Ammon's horn (tissue), 1 donor: ENCODE measurements at places on chromosomes 2 and 18.

GRCh38 chr2:70005752-70006446, 44.5 kb upstream of the ASPRV1 start:
- no peak for DNase-seq

- no peak for DNase-seq
Observed at GRCh38 chr18:7479756-7480155, 87.4 kb upstream of the PTPRM start.

DNA sequence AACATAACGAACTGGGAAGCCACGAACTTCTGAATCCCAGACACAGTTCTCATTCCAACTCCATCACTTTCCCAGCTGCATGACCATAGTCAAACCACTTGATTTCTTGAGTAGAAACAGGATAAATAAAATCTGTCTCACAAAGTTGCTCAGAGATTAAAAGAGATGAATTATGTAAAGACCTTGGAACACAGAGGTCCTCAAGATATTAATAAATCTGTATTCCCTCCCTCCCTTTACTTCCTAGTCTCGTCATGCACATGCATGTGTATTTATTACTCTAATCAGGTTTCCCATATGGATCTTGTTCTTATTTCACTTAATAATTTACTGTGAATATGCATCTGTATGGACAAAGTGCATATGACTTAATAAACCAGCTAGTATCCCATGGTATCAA, 21.1 kb upstream of the CSRNP3 start:
- no peak for DNase-seq

DNA sequence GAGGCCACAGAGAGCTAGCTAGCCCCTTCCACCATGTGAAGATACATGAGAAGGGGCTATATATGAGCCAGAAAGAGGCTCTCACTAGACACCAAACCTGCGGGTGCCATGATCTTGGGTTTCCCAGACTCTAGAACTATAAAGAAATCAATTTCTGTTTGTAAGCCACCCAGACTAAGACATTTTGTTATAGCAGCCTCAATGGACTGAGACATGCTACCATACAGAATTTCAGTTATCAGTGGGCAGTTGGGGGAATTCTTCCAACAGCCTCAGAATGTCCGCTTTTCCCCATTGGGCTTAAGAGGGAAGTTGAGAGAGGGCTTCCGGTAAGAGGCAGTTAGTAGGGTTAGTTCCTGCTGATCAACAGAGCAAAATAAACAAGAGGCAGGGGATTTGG, 39.2 kb downstream of the TNP1 start:
- no peak for DNase-seq

DNA sequence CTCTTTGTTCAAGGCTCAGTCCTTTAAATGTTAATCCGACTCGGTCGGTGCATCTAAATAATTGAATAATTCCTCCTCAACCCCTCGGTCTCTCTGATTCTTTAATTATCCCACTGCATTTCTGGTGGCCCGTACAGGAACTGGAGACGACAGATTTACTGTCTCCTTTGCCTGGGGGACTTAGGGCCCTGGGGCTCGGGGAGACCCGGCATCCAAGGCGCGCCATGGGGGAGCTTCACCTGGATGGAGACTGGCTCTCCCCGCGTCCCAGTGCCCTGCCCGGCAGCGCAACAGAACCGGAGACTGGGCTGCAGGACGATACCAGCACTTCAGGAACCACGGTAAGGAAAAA, 47.7 kb upstream of the SELENOI start:
- DNase-seq = no peak

- peak; percentile 9 for DNase-seq
Observed at GRCh38 chr18:59464486-59464885, 105.4 kb upstream of the LMAN1 start.

GRCh38 chr2:68698567-68699377, 35.8 kb upstream of the ARHGAP25 start:
- no peak for DNase-seq

DNA sequence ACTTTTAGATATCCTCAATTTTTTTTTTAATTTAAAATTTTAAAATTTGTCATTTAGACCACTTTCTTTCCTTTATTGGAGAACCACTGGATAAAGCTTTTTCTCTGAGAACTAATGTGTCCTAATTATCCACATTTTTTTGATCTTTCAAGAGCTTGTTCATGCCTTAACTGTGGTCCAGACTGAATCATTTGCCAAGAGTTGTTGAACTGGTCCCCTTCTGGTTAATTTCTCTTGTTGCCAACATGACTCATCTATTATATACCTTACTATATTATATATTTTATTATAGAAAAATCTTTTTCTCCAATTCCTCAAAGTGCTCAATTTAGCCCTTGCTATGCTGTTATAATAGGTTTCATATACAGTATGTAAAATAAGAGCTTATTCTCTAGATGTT, 53.1 kb upstream of the TMEM87B start:
- no peak for DNase-seq

DNA sequence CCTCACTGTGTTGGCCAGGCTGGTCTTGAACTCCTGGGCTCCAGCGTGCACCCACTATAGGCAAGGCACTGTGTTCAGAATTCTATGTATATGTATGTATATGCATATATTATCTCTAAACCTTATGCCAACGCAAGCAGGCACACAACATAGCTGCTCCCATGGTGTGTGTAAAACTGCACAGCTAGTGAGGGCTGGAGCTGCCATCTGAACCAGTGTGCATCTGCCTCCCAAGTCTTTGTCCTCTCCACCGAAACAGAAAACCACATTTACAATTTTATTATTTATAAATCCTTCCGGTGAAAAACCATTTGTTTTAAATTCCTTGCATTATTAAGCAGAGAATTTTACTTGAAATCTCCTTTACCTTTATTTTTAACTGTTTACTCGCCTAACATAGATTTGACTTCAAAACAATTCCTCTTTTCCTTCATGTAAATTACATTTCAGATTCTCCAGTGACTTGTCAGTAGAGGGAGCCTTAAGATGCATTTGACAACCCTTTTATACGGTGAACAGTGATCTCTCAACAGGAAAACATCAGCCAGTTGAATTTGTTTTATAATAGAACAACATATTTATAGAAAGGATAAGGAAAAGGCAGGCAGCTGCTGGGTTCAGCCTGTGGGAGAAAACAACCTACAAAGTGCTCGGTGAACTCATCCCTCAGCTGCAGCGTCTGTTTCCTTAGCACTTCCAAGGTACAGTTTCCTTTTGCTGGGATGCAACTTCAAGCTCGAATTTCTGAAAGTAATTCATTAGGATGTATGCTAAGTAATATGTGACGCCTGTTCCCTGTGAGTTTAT, 101.2 kb downstream of the MYT1L start:
- DNase-seq = peak; percentile 64

GRCh38 chr2:165601065-165601830, 131.8 kb downstream of the CSRNP3 start:
- no peak for DNase-seq

DNA sequence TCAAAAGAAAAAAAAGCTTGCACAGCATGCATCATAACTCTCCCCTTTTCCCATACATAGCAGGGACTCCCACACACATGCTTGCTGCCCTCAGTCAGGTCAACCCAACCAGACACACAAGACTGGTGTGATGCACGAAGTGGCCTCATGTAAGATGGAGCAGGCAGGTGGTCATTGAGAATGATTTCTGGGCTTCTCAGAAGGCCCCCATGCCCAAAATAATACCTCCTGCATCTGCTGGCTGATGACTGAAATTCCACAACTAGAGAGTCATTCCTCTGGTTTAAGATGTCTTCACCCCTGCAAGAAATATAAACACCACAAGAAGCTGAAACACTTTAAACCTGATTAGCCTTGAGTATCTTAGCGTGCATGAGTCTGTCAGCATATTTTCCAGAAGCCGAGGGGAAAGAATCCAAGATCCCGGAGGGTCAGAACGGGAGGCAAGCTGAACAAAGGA, 131.1 kb downstream of the AFF3 start:
- no peak for DNase-seq

DNA sequence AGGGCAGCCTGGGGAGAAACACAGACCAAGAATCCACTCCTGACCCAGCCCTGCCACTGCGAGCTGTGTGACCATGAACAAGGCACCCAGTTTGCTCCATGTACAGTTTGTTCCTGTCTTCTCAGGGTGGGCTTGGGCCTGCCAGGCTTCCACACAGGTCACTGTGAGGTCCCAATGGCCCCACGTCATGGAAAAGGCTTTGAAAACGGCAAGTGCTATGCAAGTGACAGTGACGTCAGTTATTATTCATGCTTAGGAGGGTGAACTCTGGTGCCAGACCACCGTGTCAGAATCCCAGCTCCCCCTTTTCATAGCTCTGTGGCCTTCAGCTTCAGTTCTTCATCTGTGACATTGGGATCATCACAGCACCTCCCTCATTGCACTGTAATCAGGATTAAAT, 87.1 kb downstream of the TNS1 start:
- DNase-seq = no peak

DNA sequence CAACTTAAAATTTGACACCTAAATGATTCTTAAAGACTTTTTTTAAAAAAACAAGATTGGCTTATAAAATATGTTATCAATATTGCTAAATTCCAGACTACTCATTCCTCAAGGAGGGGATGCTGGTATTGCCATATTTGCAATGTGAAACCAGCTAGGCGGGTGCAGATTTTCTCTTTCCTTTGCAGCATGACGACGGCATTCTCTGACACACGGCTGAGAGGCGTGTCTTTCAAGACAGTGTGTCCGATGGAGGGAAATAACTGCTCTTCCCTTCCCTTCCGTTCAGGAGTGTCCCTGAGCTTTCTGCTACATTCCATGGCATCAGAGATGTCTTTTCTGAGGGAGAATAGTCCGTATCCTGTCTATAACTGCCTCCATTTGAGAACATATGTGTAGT, 38.2 kb upstream of the CNGA3 start:
- no peak for DNase-seq

GRCh38 chr2:239949075-239949474, 76.1 kb downstream of the NDUFA10 start:
- no peak for DNase-seq

GRCh38 chr2:147098940-147099339, 745.9 kb upstream of the ACVR2A start:
- no peak for DNase-seq

DNA sequence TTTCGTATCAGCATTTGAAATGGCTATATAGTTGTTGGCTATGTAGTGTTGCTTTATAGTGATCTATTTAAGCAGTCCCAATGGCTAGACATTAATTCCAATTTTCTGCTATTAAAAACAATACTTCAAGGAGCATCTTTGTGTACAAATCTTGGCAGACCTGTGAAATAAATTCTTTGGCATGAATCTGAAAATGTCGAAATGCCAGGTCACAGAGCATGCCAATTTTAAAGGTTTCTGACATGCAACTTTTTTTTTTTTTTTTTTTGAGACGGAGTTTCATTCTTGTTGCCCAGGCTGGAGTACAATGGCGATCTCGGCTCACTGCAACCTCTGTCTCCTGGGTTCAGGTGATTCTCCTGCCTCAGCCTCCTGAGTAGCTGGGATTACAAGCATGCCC, 26.8 kb upstream of the CABLES1 start:
- DNase-seq = no peak

DNA sequence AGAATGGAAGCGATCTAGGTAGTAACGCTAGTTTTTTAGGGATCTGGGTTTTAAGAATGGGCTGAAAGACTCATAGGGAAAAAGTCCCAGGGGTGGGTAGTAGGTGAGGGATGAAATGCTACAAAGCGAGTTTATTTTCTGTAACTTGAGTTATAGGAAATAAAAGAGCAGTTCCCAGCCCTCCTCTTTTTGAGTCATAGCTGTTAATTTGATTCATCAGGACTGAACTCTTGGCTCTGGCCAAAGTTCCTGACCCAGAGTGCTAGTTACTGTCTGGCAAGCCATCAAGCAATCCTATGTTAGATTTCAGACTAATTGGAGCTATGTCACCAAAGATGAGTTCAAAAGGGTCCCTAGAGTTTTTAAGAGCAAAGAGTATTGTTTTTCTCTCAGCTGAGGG, 17.4 kb upstream of the NOSTRIN start:
- DNase-seq = no peak

GRCh38 chr2:222287862-222288479, 10.8 kb downstream of the PAX3 start:
- DNase-seq = no peak

GRCh38 chr2:237196866-237197618, 111.4 kb downstream of the COPS8 start:
- no peak for DNase-seq

DNA sequence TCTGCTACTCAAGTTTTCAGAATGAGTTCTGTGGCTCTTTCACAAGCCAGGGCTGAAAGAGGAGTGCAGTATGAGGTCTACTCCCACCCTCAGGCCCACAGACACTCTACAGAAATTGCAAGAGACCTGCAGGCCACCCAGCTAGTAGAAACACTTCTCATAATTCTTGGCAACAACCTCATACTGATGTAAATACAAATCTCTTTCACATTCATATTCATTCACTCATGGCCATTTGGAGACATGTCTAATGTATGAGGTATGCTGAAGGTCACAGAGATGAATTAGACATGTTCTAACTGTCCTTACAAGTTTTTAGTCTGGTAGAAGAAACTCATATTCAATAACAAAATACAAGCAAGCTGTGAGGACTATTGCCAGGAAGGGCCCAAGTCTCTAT, 83.8 kb upstream of the KLHL29 start:
- DNase-seq = no peak

- no peak for DNase-seq
Observed at GRCh38 chr18:61898640-61899101, 5.9 kb upstream of the RNF152 start.

GRCh38 chr18:3720159-3720558, 270.2 kb downstream of the TGIF1 start:
- no peak for DNase-seq

GRCh38 chr2:223010641-223011040, 41.3 kb upstream of the KCNE4 start:
- DNase-seq = no peak

DNA sequence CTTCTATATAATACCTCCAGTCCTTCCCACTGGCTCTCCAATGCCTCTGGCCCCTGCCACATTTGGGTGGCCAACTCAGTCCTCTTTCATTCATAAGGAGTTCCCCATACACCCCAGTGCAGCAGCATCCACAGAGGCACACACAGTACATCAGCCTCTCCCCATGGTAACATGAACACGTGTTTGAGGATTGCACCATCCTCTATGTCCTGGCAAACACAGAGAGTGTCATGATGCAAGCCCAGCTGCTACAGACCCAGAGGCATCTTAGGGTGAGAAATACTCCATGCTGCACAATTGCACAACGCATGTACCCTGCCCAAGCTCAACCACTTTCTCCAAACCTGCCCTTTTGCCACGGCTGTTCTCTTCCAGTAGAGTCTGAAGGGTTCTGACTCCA, 11.5 kb downstream of the IGFBP5 start:
- peak; percentile 81 for DNase-seq

DNA sequence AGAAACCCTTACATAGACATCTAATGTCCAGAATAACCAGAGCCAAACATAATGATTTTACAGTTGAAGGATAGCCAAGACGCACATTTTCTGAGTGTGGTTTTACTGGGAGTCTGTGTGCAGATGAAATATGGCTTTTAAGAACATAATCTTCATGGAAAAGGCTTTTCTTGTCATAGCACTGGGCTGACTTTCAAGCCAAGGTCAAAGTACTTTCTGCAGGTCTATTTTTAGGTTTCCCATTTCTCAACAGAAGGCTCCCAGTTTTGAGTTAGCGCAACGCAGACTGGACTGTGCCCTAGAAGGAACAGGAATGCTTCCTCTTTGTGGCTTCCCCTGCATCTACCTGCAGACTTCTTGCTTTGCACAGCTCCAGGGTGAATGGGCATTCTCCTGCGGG, 92.3 kb upstream of the UPP2 start:
- no peak for DNase-seq
